ENCODE measurements at places on chromosomes 5 and 9.

DNA sequence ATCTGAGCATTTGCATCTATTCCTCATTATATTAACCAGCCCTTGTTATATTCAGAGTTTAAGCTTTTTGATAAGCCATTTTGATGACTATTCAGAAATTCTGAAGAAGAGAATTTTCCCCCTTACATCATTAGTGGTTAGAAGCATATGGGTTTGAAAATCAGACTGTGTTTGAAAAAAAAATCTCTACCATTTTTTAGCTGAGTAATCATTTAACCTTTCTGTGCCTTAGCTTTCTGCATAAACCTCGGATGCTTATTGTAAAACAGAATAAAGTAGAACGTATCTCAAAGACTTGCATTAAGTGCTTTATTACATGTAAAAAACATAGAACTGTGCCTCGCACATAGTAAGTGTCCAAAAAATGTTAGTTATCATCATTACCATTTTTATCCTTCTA, 278.6 kb downstream of the RFX3 start:
- DNase-seq, result no peak

DNA sequence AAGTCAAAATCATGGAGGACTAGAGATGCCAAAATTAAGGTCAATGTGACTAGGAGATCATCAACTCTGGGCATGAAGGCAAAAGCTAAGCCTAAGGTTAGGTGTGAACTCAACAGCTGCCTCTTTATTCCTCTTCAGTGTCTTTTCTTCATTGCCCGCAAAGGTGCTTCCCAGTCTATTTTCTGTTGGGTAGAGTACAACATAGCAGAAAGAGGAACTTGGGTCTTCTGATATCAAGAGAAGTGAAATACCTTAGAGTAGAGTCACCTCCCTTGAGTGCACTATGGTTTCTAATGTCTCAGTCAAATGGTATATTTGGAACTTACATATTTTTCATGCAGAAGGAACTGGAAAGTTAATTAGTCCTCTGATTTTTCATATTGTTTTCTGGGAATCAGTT, 122.5 kb upstream of the GRIN3A start:
- no peak for DNase-seq

DNA sequence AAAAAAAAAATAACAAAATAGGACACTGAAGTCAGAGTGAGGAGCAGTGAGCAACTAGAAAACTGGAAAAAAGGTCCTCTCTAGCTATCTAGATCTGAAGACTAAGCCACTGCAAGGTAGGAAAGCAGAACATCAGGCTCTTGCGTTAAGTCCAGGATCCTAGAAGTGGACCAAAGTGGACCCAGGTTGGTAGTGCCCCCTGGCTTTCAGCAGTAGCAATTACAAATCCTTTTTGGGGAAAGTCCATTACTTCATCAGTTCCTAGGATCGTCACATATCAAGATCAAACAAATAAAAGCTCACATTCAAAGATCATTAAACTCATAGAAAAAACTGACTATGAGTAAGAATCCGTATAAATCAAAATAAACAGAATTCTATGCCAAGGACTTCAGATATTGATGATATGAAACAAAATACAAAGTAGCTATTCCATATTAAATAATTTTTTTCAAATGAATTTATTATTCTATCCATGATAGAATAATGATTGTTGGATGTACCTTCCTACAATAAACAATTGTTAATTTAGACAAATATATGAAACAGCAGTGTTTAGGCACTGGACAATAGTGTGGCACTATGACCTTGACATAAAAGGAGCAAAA, 6.5 kb upstream of the RICTOR start:
- no peak for DNase-seq

- no peak for DNase-seq
Measured at GRCh38 chr5:35133186-35133585, 85.4 kb upstream of the AGXT2 start.
